ENCODE measurements at places on chromosomes 2 and 18.

GRCh38 chr2:88258208-88258607 is 88.1 kb downstream of the THNSL2 start:
- no peak for DNase-seq

DNA sequence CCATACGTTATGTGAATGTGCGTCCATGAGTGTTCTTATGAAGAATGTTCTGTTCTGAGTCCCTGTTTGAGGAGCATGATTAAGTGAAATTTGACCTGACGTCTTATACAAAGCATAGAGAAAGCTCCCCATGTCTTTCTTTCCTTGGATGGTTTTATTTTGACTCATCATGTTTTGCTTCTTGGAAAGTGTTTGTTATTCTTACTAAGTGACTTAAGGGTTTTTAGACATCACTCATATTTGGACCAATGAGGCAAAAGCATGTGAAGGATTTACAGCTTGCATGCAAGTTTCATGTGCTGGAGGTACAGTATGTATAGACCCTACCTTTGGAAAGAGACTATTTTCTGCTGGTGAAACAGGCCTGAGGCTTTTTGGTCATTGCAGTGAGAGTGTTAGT is 33.5 kb upstream of the ZEB2 start:
- DNase-seq, result no peak

DNA sequence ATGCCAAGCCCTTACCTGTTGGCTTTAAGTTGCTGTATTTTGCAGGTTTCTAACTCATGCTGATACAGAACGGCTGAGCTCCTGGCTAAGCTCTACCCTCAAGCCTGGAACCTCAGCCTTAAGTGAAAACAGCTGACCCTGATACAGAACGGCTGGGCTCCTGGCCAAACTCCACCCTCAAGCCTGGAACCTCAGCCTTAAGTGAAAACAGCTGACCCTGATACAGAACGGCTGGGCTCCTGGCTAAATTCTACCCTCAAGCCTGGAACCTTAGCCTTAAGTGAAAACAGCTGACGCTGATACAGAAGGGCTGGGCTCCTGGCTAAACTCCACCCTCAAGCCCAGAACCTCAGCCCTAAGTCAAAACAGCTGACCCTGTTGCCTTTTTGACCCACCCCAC is 17.6 kb upstream of the DNER start:
- DNase-seq, result no peak

- DNase-seq, result no peak
Measured at GRCh38 chr18:57209713-57210106, 62.8 kb downstream of the BOD1L2 start.

- peak; percentile 25 for DNase-seq
Measured at GRCh38 chr2:86254576-86255538, 55.6 kb downstream of the MRPL35 start.

DNA sequence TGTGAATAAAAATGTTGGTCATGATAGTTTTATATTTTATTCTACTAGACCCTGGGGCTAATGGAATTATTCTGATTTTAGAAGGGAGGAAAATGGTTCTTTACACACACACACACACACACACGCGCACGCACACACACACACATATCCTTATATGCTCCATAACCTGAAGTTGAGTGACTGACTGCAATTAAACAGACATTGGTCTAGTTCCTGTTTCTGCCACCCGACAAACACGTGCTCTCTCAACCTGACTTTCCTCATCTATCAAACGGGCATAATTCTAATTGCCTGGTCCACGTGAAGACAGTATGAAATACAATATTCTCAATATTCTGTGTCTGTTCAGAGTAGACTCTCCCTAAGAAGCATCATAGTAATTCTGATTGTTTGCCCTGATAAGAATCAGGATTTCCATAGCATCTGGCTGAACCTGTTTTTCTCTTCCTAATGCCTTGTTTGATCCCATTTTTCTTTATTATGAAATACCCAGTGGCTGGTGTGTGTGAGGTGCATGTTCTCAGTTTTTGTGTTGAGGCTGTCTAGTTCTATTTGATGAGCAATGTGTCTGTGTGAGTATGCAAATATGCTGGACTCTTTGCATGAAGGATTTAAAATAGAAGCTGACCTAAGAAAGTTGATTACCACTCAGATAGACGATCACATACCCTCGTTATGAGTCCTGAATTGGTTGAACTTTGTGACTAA is 51.0 kb downstream of the SETBP1 start:
- DNase-seq, result no peak

DNA sequence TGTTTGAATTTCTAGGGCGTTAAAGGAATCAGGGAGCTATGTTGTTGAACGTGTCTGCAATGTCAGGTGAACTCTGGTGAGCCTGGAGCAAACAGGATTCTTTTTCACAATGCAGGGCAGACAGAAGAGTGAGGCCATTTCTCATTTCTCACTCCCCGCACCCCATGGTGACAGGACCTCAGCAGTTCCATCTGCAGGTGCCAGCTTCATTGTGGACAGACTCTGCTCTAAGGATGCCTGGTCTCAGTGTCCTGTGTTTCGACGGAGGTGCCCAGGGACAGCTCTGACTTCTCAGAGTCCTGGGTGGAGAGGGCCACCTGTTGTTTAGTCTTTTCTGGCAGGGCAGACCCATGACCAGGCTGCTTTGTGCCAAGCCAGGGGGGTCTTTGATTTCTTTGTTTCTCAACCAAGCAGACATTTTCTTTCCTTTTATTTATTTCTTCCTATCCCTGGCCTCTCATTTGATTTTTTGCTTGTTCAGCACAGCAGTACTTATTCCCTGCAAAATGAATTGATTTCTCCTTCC is 201.5 kb downstream of the RNF144A start:
- no peak for DNase-seq

DNA sequence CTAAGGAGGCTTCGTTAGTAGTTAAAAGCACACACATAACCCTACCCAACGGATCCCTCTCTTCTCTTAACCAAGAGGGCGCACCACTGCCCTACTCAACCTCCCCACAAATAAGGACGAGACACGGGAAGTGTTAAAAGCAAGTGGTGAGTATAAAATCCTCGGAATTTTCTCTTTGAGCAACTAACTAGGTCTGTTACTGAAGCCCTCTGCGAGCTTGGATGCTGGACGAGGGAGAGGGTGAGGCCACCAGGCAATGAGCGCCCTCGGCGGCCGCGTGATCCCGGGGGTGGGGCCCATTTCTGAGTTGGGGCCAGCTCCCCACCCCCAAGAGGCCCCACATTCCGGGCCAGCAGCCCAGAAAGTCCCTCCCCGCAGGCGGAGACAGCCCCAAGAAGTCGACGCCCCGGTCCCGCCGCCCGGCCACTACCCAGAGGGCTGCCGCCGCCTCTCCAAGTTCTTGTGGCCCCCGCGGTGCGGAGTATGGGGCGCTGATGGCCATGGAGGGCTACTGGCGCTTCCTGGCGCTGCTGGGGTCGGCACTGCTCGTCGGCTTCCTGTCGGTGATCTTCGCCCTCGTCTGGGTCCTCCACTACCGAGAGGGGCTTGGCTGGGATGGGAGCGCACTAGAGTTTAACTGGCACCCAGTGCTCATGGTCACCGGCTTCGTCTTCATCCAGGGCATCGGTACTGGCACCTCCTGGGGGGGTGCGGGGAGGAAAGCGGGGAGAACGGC is at the start of gene CYBRD1:
CYBRD1 (plus strand) TSS at position 423 of the 736 bp plus-strand sequence; CDS start at position 495, 72 bp downstream.
- DNase-seq, result no peak

GRCh38 chr2:117859924-117860647 is 45.6 kb downstream of the DDX18 start:
- no peak for DNase-seq

DNA sequence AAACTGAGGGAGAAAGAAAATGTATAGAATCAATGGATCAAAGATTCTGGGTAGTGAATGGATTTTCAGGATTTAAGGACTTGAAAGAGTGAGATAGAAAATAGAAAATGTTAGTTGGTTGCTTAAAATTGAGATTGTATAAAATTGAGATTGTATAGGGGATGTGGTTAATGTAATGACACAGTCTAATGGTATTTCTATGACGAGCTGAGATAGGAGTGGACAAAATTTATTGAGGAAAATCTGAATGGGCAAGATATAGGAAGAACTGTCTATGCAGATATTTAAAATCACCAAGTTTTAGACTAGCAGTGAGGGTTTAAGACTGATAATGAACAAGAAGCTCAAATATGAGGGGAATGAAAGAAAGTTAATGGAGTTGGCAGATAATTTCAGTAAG is 406.6 kb downstream of the NYAP2 start:
- no peak for DNase-seq

- no peak for DNase-seq
Measured at GRCh38 chr2:97991081-97991856, 4.5 kb downstream of the TMEM131 start.

DNA sequence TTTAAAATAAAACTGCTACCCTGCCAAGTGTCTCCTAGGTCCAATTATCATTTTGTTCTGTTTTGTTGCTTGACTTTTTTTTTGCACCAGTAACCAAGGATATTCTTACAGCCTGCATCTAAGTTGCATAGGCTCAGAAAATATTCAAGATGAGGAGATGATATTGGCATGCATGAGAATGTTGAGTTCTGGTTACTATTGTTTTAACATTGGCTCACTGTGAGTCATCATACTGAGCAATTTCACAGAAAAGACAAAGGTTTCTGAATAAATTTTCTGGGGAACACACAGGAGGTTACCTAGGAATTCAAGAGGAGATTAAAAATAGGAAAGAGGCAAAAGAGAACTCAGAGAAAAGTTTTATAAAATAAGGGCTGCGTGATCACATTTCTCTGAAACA is 84.8 kb upstream of the POU3F3 start:
- DNase-seq, result no peak

- DNase-seq, result no peak
Measured at GRCh38 chr18:53819671-53820070, 404.8 kb downstream of the MBD2 start.

- no peak for DNase-seq
Measured at GRCh38 chr2:84900971-84901370, 4.5 kb upstream of the TMSB10 start.

DNA sequence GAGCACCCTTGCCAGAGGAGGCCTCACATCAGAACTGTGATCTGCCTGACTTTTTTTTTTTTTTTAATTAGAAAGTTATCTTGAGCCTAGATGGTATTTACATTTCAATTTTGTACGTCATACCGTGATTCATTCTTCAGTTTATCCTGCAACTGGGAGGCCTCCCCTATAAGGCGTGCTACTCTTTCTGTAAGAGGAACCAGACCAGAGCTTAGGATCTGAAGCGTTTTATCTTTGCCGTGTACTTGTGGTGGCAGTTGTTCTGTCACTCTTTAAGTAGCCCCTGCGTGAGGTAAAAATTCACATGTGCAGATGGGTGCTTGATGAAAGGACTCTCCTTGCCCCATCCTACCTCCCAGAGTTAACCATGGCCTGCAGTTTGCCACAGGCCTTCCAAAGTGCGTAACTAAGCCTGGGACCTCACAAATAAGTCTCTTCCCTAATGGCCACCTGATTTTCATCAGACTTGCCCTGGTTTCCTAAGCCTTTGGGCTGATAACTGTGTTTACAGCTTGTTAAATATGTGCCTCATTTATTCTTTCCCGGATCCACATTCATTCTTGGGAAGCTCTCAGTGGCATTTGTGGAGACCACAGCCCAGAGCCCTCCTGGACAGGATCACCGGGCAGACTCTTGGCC is 96.0 kb downstream of the MTCL1 start:
- no peak for DNase-seq

- no peak for DNase-seq
Measured at GRCh38 chr2:175350105-175350504, 168.6 kb upstream of the ATP5MC3 start.

GRCh38 chr18:44857744-44858491 is 177.2 kb downstream of the SETBP1 start:
- no peak for DNase-seq

DNA sequence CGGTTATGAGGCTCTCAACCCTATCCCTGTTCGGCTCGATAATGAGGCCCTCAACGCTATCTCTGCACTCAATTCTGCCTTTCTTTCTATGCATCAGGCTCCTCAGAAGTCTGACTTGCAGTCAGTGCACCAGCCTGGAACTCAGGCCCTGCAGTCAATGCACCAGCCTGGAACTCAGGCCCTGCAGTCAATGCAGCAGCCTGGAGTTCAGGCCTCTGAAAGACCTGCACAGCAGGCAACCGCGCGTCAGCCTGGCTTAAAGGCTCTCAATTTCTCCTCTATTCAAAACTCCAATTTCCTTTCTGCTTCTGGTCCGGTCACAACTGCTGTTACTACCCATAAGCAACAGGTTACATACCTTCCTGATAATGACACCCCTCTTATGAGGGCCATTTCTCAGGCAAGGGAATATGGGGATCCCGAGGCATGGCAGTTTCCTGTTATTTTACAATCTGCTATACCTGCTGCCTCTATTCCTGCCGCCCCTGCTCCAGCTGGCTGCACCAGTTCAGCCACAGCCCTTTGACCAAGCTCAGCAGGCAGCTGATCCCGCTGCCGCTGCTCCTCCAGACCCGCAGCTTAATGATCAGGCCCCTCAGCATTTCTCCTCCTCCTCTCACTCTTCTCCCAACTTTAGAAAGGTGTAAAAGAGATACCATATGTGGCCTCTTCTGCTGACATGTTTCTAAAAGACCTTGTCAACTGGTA is 933.6 kb upstream of the FANCL start:
- DNase-seq, result no peak

GRCh38 chr2:47984041-47984440 is 77.7 kb upstream of the FBXO11 start:
- no peak for DNase-seq

DNA sequence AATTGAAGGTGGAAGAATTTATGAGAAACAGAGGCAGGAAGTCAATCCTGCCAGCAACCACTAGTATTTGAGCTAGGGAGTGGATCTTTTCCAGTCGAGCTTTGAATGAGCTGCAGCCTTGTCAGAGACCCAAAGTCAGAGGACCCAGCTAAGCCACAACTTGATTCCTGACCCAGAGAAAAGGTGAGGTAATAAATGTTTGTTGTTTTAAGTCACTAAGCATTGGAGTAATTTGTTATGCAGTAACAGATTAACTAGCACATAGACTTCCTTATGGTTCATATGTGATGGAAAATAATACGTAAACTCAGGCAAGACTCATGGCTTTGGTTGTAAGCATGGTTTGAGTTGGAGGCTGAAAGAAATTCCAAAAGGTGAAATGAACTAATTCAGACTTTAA is 21.6 kb downstream of the EFEMP1 start:
- DNase-seq, result no peak

DNA sequence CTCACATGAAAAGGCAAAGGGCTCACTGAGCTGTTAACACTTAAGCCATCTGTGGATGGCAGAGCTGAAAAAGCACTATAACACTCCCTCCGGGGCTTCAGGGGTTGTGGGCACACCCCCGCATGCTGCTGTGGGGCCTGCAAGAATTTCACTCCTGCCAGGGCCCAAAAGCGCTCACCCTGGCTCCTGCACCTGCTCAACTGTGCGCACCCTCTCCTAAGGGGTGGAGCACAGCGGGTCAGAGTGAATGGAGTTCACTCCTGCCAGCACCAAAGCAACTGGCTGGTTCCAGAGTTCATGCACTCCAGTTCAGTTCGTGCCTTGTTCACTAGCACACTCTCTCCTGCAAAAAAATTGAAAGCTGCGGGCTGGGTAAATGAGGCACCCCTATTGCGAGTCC is 814.2 kb upstream of the SLC39A10 start:
- DNase-seq, result no peak

GRCh38 chr2:23916727-23917405 is 10.1 kb downstream of the ATAD2B start:
- DNase-seq, result no peak
